ENCODE measurements at places on chromosomes 11 and 22.

GRCh38 chr11:78476066-78476465, 58.4 kb upstream of the GAB2 start:
- no peak for DNase-seq

- DNase-seq, result no peak
Measured at GRCh38 chr11:103662880-103663279, 373.6 kb upstream of the DDI1 start.

- DNase-seq, result no peak
Measured at GRCh38 chr11:44303401-44303938, 6.5 kb downstream of the ALX4 start.

- no peak for DNase-seq
Measured at GRCh38 chr11:57150454-57150917, 31.3 kb upstream of the LRRC55 start.

DNA sequence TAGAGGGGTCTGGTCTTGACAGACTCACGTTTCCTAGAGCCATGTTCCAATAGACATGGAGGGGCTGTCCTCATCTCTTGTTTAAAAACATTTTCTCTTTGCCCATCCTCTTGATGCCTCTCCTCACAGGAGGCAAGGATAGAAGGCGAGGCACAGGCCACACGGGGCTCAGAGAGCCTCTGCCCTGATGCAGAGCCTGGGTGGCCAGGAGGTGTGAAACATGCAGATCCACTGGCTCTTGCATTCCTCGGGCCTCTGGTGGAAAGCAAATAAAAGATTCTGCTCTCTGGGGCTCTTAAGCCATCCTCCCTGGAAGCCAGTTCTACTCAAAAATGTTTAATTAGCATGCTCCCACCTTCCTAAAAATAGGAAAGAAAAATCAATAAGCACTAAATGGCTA, 43.6 kb upstream of the NTM start:
- no peak for DNase-seq

GRCh38 chr11:76770642-76771445, 12.3 kb upstream of the TSKU start:
- DNase-seq, result no peak

DNA sequence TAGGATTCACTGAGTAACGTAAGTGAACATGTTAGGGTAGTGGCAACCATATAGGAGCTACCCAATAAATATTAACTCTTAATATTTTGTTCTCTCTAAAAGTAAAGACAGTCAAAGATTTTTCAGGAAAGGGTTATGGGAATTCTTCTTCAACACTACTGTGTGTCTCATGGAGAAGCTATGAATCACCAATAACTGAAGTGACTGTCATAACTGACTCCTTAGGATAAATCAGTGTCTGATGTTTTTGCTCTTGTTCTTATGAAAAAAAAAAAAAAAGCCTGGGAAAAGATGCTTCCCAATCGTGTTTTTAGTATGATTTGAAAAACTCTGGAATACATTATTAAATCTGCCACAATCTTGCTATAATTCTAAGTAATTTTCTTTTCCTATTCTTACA, 111.2 kb upstream of the CEP126 start:
- no peak for DNase-seq

DNA sequence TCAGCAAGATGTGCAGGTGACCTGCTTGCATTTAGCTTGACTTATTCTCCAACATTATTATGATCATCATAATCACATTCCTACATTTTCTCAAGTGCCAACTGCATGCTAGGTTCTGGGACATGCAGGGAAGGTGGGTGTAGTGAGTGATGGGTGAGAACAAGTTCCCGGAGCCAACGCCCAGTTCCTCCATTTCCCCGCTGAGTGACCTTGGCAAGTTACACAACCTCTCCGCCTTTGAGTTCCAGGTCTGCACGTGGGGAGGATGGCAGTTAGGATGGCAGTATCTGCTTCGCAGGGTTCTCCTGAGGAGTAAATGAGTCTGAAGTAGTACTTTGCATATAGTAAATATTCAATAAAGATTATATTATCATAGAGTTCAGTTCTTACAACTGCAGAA, 140.3 kb downstream of the GRIK4 start:
- DNase-seq, result no peak

- DNase-seq, result no peak
Measured at GRCh38 chr11:40314327-40314726, 1145.1 kb downstream of the LRRC4C start.

DNA sequence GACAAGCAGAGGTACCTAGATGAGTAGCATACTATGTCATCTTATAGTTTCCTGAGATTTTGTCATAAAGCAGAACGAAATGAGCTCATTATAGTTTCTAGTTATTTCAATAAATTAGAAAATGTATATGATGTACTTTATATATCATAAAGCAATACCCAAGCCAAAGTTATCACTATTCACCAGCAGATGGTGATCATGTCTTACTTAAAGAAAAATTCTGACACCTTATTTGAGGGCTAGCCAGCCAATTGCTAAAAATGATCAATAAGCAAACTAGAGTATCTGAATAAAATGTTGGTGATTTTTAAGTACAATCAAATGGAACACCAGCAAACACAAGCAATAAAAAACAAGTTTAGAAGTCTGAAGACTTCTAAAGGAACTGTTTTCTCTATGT, 44.1 kb downstream of the RSF1 start:
- peak; percentile 77 for DNase-seq

DNA sequence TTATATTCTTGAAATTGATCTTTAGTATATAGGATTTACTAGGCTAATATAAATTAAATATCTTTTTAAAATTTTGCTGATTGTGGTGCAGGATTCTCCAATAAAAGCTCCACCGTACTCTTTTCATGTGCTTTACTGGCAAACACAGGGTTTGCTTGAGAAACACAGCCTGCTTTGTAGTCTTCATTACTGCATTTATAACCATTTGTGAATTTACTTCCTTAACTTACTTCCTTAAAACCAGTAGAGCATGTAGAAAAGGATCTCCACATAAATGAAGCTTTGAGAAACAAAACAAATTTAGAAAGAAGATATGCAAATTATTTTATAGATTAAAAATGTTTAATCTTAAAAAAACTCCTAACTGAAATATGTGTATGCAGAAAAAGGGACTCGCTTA, 28.8 kb downstream of the SWAP70 start:
- peak; percentile 29 for DNase-seq

DNA sequence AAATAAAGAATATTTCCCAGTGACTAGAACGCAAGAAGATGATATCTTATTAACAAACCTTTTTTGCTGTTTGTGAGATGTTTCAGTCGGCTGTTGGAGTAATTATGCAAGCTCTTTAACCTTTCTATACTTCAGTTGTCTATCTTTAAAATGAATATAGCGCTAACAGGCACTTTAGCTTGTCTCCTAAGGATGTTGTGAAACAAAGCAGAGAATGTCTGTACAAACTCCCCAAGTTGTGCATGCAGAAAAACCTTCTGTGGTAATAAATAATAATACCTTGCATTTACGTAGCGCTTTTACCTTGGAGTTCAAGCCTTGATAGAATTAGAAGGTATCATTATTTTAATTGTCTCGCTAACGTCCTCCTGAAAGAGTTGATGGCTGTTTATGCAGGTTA, 1.9 kb upstream of the KDM2A start:
- no peak for DNase-seq

Data from spinal cord (tissue), 10 donors.